ENCODE measurements at places on chromosomes 12 and 14. TPM values are rescaled to one million over a fixed set of nuclear protein-coding genes. Genes with fewer than 3 reads are reported as not detected.

DNA sequence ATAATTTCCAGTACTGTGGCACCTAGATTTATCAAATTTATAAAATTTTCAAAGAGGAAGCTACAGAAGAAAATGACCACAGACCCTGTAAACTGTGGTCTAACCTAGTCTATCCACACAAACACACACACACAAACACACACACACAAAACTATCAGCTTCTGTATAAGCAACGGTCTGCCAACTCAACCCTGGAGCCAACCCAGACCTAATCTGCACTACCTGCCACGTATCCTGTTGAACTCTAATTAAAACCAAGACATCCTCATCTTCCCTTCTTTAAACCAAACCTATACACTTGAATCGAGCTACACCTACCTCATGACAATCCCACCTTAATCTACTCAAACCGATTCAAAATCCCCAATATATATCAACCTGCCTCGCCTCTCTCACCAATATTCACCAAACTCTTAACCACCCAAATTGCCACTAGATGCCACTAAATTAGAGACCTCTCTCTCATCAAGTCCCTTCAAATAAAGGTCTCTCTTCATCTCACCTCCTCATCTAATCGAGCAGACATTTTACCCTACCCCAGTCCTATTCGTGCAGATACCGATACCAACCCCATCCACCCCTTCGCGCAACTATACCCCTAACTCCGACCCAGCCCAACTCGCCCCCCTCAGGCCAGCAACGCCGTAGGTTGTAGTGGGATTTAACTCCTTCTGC is 808 bp downstream of the ACIN1 start:
- DNase-seq: no peak

- no peak for DNase-seq
Measured at GRCh38 chr12:94676031-94676641, 25.8 kb upstream of the TMCC3 start.

Gene PAPLN
- polyA plus RNA-seq: 10.2 TPM

DNA sequence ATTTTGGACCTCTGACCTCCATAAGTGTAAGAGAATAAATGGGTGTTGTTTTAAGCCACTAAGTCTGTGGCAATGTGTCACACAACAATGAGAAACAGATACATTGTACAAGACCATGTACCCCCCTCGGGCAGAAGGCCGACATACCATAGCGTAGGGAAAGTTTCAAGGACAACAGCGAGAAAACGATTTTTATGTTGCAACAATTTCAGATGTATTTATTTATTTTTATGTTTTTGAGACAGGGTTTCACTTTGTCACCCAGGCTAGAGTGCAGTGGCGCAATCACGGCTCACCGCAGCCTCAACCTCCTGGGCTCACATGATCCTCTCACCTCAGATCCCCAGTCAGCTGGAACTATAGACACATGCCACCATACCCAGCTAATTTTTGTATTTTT is 136.4 kb upstream of the NCOR2 start:
- DNase-seq: no peak

- no peak for DNase-seq
Measured at GRCh38 chr12:122880668-122881067, 15.3 kb downstream of the VPS37B start.

- DNase-seq: no peak
Measured at GRCh38 chr14:101590062-101590461, 28.8 kb downstream of the DIO3 start.

GRCh38 chr14:90714811-90715210 is 101.4 kb downstream of the TTC7B start:
- DNase-seq: no peak

- DNase-seq: no peak
Measured at GRCh38 chr12:113978080-113978479, 12.0 kb upstream of the RBM19 start.

Gene NR4A1
- polyA plus RNA-seq: 41.6 TPM

GRCh38 chr14:98466807-98467206 is 805.2 kb downstream of the BCL11B start:
- DNase-seq: no peak

Gene CNIH1
- polyA plus RNA-seq: 115 TPM

DNA sequence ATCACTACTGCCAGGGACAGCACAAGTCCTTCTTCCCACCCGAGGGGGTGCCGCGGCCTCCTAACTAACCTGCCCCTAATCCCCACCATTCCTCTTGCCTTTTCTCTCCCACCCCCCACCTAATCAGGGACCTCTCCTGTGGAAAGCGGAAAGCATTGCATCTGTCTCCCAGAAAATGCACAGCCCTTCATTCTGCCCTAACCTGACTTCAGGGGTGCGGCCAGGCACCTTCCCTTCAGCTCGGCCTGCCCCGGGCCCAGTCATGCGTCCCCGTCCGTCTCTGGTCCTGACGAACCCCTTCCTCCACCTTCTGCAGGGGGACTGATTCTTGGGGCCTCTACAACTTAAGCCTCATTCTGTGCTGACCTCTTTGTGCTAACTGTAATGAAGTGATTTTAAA is 43.9 kb upstream of the TRAF3 start:
- DNase-seq: no peak

Gene GLS2
- polyA plus RNA-seq: 2.0 TPM

- DNase-seq: no peak
Measured at GRCh38 chr12:132289356-132290202, 39.8 kb downstream of the GALNT9 start.

DNA sequence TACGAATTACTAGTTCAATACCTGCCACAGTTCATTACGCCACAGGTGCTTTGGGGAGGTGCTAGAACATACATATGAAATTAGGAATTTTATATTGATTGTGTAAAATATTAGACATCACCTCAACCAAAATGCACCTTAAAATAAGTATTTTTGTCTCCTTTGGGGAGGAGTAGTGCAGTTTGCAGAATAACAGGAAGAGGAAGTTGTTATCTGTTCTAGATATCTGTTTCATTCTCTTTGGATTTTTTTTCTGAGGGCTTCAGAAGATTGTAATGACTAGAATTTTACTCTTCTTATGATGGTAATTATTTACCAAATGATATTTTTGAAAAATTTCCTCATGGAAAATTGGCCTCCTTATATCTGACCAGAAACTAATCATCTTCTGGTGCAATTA is 9.9 kb upstream of the GYS2 start:
- DNase-seq: no peak

GRCh38 chr12:126936181-126936851 is 1330.7 kb upstream of the TMEM132C start:
- DNase-seq: no peak

Gene ARHGAP5
- 83.5 TPM for polyA plus RNA-seq

GRCh38 chr14:70398706-70399431 is 18.0 kb downstream of the SYNJ2BP start:
- no peak for DNase-seq

DNA sequence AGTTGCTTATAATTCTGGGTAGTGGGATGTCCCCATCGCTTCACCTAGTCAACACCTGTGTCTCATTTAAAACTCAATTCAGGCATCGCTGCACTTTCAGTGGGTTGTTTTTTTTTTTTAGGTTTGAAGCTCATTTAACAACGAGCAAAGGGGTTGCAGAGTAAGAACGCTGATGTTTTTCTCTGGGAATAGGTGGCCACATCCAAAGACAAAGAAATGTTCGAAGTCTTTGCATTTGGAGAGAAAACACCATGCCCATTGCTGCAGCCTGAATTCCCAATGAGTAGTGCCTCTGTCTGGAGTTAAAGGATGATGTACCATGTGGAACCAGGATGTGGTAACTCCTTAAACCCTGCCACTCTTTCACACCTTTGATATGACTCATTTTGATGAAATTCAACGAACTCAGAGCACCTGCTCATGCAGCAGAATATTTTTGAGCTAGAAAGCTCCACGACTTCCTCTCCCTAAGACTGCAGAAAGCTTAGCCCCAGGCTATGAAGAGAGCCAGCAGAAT is 35.1 kb upstream of the BATF start:
- no peak for DNase-seq

GRCh38 chr14:97311411-97311810 is 514.2 kb downstream of the VRK1 start:
- no peak for DNase-seq

Gene MMP17
- polyA plus RNA-seq: 1.9 TPM

Gene KRT75
- not detected for polyA plus RNA-seq

DNA sequence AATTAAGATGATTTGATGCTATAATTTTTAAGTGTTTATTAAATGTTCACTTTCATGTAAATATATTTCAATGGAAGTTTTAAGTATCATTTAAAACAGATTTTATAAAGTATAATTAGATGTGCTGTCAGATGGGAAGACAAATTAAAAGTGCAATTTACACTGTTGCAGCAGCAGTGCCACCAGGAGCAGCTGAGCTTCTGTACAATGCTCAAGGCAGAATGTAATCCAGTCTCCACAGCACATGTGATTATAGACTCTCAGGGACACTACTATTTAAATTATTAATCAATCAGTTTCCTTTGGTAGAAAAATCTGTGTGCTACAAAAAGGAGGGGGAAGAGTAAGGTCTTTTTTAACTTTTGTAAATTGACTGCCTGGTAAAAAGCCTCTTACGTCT is 285.7 kb upstream of the USP15 start:
- no peak for DNase-seq

Gene LYZ
- polyA plus RNA-seq: 42.0 TPM

Gene SERPINA1
- polyA plus RNA-seq: 5.4 TPM

DNA sequence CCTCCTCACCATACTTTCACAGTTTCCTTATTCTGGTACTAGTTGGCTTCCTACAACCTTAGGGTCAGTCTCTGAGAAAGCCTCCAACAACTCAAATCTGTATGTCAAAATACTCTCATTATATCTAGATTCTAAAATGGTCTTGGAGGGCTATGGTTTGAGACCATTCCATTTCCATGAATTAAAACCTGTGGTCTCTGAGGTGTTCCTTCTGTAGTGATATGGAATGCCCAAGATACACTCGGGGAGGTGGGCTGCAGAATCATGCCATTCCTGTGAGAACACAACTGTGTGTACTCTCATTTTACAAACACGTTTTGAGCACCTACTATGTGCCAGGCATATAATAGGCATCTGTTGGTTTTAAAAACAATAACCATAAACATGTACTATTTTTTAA is 74.0 kb downstream of the FERMT2 start:
- no peak for DNase-seq

Gene CIDEB
- 11.6 TPM for polyA plus RNA-seq

- no peak for DNase-seq
Measured at GRCh38 chr12:108254030-108254429, 85.1 kb downstream of the CMKLR1 start.

DNA sequence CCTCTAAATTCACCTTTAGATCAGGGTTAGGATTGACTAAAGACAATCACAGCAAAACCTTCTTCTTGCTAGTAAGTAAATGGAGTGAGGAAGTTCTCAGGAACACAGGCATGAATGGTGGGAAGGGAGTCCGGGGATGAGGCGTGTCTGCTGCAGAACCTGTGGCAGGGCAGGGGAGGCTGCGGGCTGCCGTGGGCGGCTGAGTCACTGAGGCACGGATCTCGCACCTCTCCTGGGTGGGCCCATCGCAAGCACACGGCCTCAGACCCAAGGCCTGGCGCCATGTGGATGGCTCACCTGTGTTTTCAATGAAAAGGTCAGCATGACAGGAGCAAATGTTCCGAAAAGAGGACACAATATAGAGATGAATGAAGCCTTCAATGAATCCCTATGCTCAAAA is 85.4 kb downstream of the PIWIL1 start:
- no peak for DNase-seq

GRCh38 chr14:37018571-37019240 is 153.7 kb downstream of the SLC25A21 start:
- no peak for DNase-seq

- DNase-seq: no peak
Measured at GRCh38 chr12:83767723-83768122, 1081.0 kb downstream of the TMTC2 start.

GRCh38 chr14:70472253-70473159 is 20.5 kb downstream of the ADAM21 start:
- no peak for DNase-seq

Gene TAS2R13
- not detected for polyA plus RNA-seq

DNA sequence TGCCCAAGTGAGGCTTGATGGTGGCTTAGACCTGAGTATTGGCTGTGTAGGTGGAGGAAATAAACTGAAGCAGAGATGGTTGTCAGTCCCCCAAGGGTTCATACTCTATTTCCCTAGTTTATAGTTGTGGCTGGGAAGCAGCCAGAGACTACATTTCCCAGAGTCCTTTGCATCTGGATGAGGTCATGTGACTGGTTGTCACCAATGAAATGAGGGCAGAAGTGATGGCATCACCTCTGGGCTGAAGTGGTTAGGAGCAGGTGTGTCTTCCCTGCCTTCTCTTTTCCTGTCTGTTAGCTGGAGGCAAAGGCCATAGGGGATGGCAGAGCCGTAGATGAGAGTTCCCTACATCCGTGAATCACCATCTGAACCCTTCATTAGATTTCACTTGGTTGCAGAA is 16.3 kb upstream of the NOS1 start:
- no peak for DNase-seq

- no peak for DNase-seq
Measured at GRCh38 chr12:76277480-76277879, 70.7 kb downstream of the BBS10 start.

DNA sequence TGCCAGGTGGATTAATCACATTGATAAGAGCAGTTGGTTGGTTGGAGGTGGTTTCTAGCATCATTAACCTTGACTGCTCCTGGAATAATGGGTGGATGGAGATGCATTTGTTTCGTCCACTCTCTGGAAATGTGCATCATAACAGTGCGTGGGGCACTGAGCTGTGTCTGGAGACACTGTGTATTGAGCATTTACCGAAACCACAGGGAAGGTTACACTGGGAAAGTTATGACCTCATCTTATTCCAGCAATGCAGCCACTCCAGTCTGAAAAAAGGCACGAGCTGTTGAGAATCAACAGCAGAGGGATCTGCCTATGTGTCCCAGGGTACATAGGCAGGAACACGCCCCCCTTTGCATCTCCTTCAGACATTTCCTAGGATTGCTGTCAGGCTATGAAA is 27.2 kb downstream of the RNFT2 start:
- no peak for DNase-seq

Gene IFNG-AS1
- polyA plus RNA-seq: not detected

DNA sequence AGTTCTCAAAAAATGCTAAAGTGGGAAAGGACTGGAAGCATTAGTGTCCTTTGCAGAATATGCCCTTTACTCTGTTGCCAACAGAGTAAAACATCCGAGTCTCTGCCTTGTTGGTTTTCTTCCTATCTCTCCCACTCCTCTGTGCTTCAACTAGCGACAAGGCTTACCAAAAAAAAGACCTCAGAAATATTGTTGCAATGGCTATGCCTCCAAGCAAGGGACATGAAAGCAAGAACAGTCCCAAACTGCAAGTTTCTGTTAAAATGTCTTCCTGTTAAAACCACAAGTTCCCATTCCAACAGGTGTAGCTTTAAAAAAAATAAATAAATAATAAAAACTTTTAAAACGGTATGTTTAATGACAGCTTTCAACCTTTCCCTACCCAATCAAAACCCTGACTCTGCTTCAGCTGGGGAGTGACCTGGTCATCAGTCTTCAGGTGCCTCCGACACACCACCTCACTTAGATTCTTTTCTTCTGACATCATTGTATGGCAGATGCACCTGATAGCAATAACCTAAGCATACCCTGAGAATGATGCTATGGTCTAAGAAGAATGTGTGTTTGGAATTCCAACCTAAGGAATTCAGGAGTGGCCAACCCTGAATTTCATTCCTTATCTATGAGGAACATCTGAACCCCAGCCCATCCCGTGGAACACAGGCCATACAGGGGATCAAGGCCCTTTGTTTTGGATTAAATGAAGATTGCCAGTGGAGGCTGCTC is 81.0 kb downstream of the RPS29 start:
- no peak for DNase-seq

Measured in right lung (tissue), 10 donors.